ENCODE measurements at places on chromosomes 5 and 9.

GRCh38 chr5:79590396-79590999, 21.7 kb upstream of the TENT2 start:
- DNase-seq = peak; percentile 58

GRCh38 chr9:91395106-91395552, 28.5 kb downstream of the NFIL3 start:
- DNase-seq = no peak

- no peak for DNase-seq
Measured at GRCh38 chr5:33530183-33531036, 89.6 kb downstream of the TARS1 start.

GRCh38 chr5:8461543-8461942, 592.6 kb downstream of the MTRR start:
- DNase-seq = no peak

- no peak for DNase-seq
Measured at GRCh38 chr5:161663431-161663830, 22.1 kb upstream of the GABRA6 start.

GRCh38 chr5:131575660-131576227, 59.3 kb downstream of the RAPGEF6 start:
- DNase-seq = no peak

DNA sequence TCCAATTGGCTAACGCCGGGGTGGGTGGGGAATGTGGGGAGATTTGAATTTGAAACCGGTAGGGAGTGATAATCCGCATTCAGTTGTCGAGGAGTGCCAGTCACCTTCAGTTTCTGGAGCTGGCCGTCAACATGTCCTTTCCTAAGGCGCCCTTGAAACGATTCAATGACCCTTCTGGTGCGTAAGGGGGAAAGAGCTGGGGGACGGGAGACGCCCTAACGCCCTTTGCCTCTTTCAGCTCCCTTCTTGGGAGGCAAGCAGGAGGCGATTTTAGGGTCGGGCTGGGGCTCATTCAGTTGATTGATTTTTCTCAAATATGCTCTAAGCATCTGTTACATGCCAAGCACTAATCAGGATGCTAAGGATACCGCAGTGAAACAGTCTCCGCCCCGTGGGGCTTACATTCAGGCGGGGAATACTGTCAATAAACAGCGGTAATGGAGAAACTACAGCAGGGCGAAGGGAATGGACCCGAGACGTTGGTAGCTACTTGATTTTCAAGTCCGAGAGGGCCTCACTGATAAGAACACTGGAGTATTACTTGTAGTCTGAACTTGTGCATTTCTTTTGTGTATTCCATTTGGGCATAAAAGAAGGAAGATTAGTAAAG, at the start of gene HMMR:
Gene HMMR, plus strand, starts transcription at position 71 of the 610 bp plus-strand sequence. Its CDS starts 61 bp downstream, at position 132.
- peak; percentile 35 for DNase-seq

- peak; percentile 94 for DNase-seq
Measured at GRCh38 chr5:148808864-148809642, 17.4 kb upstream of the ADRB2 start.

DNA sequence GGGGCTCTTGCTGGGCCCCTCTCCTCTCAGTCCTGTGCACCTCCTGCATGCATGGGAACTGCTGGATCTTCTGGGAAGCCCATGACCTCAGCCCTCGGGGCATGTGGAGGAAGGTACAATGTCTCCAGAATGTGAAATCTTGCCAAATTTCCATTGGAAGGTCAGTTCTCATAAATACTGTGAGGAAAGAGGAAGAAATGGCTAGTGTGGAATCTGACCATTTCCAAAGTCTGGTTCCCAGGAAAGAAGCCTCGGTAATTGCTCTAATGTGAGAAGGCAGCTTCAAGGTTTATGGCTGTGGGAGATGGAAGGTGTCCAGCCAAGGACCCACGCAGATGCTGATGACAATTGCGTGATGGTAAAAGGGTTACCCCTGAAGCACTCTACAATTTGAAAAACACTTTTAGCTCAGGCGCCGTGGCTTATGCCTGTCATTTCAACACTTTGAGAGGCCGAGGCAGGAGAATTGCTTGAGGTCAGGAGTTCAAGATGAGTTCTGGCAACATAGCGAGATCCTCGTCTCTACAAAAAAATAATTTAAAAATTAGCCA, 8.1 kb upstream of the IL17B start:
- DNase-seq = no peak

GRCh38 chr9:72312386-72312987, 52.5 kb downstream of the ZFAND5 start:
- no peak for DNase-seq

GRCh38 chr9:92405818-92406217, 1.4 kb upstream of the OGN start:
- no peak for DNase-seq

GRCh38 chr5:11240293-11241190, 479.5 kb upstream of the DAP start:
- no peak for DNase-seq

DNA sequence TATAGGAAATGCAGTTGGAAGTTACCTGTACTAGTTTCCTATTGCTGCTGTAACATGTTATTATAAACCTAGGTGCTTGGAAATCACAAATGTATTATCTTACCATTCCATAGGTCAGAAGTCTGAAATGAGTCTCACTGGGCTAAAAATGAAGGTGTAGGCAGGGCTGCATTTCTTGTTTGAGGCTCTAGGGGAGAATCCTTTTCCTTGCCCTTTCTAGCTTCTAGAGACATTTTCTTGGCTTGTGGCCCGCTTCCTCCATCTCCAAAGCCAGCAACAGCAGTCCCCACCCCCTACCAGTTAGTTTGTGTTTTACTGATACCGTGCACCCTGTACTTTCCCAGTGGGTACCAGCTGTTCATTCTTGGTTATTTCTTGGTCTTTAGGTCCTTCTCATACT, 153.3 kb downstream of the SLF1 start:
- no peak for DNase-seq

- no peak for DNase-seq
Measured at GRCh38 chr9:93827545-93828330, 127.4 kb downstream of the BARX1 start.

DNA sequence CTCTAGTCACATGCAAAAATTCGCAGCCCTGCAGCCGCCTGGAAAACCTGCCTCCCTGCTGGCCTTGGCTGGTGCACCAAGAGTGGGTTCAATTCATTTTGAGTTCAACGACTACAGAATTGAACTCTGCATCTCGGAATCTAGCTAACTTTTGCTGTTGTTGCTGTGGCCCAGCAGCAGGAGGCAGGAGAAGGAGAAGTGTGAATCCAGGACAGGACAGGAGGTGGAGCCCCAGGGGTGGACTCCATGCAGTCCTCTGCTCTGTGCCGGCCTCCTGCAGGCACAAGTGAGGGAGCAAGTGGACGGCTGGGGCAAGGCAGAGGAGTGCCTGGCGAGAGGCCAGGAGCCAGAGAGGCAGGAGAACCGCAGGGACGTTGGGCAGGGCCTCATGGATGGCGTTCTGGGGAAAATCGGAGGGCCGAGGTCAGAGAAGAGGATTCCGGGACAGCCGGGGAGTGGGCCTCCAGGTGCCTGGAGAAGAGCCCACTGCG, 214.2 kb downstream of the FANCC start:
- DNase-seq = no peak

GRCh38 chr5:87340716-87341115, 72.0 kb downstream of the CCNH start:
- peak; percentile 79 for DNase-seq

- peak; percentile 62 for DNase-seq
Measured at GRCh38 chr9:74036549-74037231, 460.4 kb upstream of the RORB start.

- DNase-seq = no peak
Measured at GRCh38 chr5:151270599-151270998, 17.6 kb downstream of the GM2A start.

DNA sequence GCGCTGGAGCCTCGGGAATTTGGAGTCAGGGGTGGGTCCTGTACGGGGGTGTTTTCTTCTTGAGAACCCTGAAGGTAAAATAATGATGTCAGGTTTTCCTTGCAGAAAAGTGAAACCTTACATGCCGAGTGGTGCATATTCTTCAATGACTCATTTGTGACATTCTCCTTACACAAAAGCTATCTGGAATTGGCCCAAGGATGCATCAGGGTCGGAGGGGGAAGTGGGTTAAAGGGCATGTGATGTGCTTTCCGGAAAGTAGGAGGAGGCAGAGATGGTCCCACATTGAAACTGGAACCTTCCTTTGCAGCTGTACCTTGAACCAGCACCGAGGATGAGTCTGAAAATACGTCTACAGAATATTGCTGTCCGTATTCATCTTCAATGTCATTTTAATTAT, 411.2 kb upstream of the IRX4 start:
- DNase-seq = no peak

DNA sequence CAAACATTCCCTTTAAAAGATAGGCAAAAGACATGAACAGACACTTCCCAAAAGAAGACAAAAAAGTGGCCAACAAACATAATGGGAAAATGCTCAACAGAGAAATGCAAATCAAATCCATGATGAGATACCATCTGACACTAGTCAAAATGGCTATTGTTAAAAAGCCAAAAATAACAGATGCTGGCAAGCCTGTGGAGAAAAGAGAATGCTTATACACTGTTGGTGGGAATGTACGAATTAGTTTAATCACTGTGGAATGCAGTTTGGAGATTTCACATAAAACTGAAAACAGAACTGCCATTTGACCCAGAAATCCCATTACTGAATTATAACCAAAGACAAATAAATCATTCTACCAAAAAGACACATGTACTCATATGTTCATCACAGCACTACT, 58.3 kb upstream of the WDR41 start:
- DNase-seq = no peak

DNA sequence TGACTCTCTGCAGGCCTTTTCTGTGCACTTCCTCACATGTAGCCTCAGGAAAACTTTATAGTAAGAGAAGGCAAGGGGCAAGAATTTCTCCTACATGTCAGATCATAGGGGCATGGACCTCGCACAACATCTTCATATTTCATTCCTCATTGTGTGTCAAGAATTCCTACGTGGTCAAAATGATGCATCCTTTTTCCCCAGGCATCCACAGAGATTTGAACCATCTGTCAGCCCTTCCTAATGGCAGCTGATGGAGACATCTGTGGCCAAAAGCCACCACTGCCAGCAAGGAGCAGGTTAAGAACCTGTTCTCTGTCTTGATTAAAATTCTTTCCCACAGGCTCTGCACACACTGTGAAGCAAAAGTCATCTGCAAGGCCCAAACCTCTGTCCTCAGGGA, 42.5 kb downstream of the MFAP3 start:
- no peak for DNase-seq

- DNase-seq = no peak
Measured at GRCh38 chr9:78422309-78422708, 125.4 kb downstream of the PSAT1 start.

- DNase-seq = no peak
Measured at GRCh38 chr5:59769832-59770231, 123.7 kb downstream of the PDE4D start.

GRCh38 chr5:171454549-171454948, 35.1 kb downstream of the FGF18 start:
- no peak for DNase-seq

DNA sequence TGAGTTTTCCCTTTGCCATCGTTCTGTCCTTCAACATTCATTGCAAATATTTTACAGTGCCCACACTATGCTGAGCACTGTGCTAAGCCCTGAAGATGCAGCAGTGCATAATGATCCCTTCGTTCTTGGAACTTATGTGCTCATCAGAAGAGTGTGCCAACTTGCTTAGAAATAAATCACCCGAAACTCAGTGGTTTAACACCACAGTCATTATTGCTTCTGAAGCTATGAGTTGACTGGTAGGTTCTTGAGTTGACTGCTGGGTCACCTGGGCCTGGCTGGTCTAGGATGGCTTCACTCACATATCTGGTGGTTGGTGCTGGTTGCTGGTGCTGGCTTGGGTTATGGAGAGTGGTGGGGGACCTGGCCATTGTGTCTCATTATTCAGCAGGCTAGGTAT, 20.9 kb downstream of the PCSK5 start:
- DNase-seq = no peak

DNA sequence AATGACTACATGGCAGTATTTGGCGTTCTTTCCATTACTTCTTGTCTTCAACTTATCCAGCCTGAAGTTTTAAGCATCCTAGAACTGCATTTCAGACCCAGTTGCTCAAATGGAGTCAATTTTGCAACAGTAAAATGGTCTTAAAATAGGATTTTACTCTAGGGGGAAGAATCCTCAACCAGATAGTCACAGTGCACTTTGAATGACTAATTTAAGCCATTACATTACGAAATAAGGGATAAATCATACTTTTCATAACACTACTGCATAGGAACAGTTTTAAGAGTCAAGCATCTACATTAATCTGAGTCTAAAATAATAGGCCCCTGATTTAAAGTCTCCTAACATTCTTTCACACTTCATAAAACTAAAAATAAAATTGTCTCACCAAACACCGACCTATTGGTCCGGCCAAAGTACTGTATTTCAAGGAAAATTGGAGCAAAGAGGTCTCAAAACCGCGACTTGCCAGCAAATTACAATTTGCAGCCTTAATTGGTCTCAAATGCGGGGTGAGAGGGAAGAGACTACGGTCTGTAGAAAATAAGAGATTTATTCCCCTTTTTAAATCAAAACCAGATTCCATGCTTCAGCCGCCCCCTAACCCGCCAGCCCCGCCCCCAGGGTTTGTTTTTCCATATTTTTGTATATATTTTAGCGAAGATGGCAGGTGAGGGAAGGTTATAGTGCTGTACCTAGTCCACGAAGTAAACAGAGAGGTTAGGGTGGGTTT, 1.2 kb upstream of the SMARCA2 start:
- DNase-seq = no peak

- no peak for DNase-seq
Measured at GRCh38 chr9:129934041-129934591, 98.9 kb downstream of the USP20 start.

GRCh38 chr9:14524873-14525515, 168.2 kb downstream of the ZDHHC21 start:
- DNase-seq = no peak

DNA sequence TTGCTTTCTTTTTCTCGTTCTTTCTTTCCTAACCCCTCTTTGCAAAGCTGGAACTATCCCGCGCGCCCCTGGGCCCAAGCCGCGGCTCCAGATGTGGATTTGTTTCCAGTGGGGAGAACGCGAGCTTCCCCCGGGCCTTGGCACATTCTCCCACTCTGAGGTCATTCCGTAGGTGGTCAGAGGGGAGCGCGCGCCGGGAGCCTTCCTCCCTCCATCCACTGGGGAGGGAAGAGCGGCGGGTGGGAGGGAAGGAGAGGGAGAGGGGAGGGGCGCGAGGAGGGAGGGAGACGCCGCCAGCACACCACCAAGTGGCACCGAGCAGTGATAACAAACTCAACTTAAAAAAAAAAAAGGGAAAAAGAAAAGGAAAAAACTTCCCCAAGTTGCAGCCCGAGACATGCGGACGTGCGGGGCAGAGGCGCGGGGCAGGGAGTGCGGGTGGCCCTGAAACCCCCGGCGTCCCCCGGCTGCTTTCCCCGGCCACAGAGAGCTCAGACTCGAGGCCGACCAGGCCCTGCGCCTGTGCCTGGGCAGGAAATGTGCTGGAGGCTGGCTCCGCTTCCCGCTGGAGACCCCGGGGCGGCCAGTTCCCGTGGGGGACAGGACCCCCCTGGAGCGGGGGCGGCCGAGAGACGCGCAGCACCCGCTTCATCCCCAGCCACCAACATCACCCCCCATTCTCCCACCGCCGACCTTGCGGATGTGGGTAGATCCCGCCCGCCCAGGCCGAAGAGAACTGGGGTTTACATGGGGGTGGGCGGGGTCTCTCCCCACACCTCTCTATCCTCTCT, 3.1 kb downstream of the IER5L start:
- DNase-seq = peak; percentile 59

GRCh38 chr9:18922161-18922885, 110.7 kb downstream of the SAXO1 start:
- DNase-seq = peak; percentile 6

- DNase-seq = peak; percentile 21
Measured at GRCh38 chr9:91150998-91151717, 210.6 kb downstream of the AUH start.

Data from Kasumi-1 (cell line).